ENCODE measurements at places on chromosomes 7 and 10.
A peak's percentile ranks its signal among the peaks of the same experiment; 100 is the strongest.

GRCh38 chr10:62038609-62039190, 137.2 kb downstream of the ARID5B start:
- DNase-seq, result peak; percentile 85

DNA sequence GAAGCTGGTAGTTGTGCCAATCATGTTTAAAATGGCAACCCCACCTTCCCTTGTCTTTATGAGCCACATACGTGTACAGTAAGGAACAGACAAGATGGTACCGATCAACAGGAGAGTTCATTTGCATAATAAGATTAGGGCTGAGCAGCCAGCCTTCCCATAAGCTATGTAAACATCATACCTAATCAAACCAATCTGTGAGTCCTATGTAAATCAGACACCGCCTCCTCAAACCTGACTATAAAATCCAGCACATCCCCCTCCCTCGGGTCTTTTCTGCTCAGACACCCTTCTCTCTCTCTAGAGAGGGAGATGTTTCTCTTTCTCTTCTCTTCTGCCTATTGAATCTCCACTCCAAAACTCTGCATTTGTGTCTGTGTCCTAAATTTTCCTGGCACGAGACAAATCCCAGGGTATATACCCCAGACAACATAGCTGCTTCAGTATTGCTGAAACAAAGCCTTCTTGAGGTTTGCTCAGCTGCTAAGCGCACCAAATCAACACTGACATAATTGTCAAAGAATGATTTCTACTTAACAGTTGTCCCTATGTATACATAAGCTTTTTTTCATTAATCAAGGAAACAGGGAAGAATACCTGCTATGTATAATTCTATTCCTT, 279.2 kb downstream of the THSD7A start:
- DNase-seq, result no peak

- no peak for DNase-seq
Observed at GRCh38 chr10:7700577-7701125, 2.5 kb upstream of the ITIH2 start.

DNA sequence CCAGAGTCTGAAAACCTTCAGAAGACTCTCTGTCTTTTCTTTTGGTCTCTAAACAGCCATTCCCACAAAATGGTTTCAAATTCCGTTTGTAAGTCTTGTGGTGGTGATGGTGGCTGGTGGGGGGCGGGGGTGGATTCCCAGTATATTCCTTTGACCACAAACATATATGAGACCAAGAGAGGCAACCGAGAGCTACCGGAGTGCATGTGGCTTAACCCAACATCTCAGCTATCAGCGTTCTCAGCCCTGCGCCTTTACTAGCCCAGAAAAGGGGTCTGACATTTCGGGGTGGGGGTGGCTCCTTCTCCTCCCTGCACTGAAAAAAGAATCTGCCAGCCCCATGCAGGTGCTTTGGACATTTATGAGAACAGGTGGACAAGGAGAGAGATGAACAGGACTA, 621.1 kb downstream of the ACTR3B start:
- no peak for DNase-seq

DNA sequence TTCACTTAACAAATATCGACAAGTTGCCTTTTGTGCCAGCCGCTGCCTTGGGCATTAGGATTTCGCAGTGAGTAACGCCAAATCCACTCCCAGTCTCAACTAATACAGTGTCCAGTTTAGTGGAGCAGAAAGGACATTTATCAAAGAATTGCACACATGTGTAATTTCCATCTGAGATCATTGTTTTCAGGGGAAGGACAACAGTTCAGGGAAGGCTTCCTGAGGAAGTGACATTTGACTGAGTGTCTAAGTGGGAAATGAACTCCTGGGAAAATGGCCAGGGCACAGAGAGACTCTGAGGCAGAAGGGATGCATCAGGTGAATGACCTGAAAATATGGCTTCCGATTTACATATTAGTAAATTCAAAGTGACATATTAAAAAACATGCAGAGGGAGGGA, 89.4 kb downstream of the ITGA8 start:
- DNase-seq, result no peak

- no peak for DNase-seq
Observed at GRCh38 chr10:132106431-132106830, 40.7 kb downstream of the JAKMIP3 start.

DNA sequence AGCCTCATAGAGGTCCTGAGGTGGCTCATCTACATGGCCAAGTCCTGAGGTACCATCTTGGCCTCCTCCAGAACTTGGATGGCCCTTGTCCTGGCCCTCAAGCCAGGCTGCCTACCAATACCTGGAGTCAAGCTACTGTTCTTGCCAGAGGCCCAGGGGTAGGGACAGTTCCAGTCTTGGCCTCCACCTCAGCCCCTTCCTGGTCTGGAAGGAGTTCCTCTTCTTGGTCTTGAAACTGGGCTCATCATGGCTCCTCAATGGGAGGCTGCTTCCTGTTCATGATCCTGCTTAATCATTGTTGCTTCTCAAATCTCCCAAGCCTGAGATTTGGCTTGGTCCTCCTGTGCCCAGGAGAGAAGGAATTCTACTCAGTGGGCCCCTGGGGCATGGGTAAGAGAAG, 3.9 kb downstream of the HPS6 start:
- no peak for DNase-seq

DNA sequence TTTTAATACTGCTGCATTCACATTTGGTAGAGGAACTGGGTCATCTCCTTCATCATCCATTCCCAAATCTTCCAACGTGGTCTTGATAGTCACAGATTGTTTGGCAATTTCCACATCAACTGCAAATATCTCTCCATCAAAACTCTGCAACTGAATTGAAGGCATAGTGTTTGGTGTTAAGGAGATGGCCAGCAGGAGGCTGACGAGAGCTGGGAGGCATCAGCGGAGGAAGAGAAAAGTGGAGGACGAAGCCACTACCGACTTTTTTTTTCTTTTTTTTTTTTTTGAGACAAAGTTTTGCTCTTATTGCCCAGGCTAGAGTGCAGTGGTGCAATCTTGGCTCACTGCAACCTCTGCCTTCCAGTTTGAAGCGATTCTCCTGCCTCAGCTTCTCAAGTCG, 205.0 kb upstream of the KCTD7 start:
- no peak for DNase-seq
